ENCODE measurements at places on chromosomes 6 and 20.

DNA sequence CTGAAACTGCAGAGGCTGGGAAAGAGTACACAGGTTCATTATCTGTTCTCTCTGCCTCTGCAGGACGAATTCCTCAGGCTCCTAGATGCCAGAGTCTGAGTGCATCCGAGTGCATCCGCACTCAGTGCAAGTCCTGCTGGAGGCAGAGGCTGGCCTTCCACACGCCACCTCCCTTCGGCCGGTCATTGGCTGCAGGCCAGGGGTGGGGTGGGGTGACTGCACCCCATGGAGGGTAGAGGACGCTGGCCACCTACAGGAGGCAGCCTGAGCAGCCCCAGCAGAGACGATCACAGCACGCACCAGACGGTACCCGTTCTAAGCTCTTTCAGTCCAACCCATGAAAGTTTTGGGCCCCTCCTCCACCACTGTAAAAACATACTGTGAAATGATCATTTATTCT, 11.7 kb downstream of the SFT2D1 start:
- no peak for DNase-seq

- no peak for DNase-seq
Measured at GRCh38 chr6:115554060-115554459, 506.6 kb downstream of the FRK start.

- no peak for DNase-seq
Measured at GRCh38 chr6:14088600-14089192, 28.9 kb upstream of the CD83 start.

DNA sequence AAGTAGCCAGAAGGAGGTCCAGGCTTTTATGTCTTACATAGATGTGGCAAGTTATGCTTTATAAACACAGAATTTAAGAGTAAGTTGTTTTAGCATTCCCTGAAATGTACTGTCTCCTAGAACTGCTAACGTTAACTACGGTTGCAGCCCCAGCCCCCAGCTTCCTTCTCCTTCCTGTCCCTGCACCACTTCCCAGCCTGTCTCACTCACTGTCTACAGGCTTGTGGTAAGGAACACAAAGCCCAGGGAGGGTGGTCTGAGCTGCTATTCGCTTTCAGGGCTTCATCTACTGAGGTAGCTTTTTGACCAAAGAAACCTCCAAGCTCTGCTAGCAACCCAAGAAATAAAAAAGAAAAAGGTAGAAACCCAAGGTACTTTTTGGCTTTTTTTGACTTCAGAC, 35.9 kb downstream of the PCSK2 start:
- DNase-seq = no peak

DNA sequence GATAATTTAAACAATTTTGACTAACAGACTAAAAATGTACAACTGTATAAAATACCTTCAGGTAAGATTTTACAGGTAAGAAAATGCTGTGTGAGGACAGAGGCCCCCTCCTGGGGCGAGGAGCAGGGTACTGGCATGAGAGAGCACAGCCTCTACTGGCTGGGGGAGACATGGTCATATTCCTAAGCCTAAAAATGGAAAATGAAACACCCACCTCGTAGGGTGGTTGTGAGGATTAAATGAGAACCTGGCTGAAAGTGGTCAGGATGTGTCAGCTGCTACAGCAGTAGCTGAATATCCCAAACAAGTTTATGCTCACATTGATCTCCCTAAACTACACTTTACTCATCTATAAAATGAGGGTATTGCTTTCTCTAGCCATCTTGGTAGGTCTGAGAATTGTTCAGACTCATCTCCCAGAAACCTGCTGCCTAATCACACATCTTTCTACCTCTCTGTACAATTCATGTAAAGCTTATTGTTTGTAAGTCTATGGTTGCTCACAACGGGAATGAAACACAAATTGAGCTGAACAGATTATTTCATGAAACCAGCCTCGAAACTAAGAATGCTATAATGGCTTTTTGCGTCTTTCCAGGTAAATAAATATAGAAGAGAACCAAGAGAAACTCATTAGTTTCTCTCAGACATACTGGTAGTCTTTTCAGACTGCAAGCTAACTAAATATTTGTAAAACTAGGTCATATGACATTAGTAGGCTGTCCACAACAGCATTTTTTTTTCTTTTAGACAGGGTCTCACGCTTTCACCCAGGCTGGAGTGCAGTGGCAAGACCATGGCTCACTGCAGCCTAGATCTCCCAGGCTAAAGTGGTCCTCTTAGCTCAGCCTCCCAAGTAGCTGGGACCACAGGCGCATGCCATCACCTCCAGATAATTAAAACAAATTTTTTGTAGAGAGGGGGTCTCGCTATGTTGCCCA, 69.6 kb downstream of the POPDC3 start:
- DNase-seq = no peak

DNA sequence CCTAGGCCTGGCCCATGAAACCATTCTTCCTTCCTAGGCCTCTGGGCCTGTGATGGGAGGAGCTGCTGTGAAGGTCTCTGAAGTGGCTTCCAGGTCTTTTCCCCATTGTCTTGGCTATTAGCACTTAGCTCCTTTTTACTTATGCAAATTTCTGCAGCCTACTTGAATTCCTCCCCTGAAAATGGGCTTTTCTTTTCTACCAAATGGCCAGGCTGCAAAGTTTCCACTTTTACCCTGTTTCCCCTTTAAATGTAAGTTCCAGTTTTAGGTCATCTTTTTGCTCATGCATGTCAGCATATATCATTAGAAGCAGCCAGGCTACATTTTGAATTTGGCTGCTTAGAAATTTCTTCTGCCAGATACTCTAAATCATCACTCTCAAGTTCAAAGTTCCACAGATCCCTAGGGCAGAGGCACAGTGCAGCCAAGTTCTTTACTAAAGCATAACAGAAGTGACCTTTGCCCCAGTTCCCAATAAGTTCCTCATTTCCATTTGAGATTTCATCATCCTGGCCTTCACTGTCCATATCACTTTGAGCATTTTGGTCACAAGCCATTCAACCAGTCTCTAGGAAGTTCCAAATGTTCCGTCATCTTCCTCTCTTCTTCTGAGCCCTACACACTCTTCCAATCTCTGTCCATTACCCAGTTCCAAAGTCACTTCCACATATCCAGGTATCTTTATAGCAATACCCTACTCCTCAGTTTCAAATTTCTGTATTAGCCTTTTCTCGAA, 71.9 kb downstream of the TBC1D7 start:
- no peak for DNase-seq

GRCh38 chr6:162900503-162900902, 172.7 kb downstream of the PACRG start:
- DNase-seq = no peak

- no peak for DNase-seq
Measured at GRCh38 chr20:59572515-59572914, 31.8 kb upstream of the PHACTR3 start.

- no peak for DNase-seq
Measured at GRCh38 chr6:6588064-6588923, at the start of gene LY86. Gene LY86 (plus strand): TSS chr6:6588720. CDS start chr6:6588735, 15 bp downstream.

DNA sequence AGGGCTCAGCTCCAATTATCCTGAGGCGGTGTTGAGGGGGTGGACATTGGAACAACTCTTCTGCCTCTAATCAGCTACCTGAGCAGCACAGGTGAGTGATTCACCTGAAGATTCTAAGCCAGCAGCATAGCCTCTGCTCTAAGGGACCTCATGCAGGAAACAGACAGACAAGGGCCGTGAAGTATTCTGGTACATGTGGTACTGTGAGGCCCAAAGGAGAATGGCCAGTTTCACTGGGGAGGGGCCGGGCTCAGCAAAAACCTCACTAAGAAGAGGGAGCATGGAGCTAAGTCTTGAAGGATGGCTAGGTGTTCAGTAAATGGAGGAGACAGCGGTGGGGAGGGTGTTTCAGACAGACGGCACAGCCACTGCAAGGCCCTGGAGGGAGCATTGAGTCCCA, 58.5 kb upstream of the CCDC167 start:
- DNase-seq = no peak

DNA sequence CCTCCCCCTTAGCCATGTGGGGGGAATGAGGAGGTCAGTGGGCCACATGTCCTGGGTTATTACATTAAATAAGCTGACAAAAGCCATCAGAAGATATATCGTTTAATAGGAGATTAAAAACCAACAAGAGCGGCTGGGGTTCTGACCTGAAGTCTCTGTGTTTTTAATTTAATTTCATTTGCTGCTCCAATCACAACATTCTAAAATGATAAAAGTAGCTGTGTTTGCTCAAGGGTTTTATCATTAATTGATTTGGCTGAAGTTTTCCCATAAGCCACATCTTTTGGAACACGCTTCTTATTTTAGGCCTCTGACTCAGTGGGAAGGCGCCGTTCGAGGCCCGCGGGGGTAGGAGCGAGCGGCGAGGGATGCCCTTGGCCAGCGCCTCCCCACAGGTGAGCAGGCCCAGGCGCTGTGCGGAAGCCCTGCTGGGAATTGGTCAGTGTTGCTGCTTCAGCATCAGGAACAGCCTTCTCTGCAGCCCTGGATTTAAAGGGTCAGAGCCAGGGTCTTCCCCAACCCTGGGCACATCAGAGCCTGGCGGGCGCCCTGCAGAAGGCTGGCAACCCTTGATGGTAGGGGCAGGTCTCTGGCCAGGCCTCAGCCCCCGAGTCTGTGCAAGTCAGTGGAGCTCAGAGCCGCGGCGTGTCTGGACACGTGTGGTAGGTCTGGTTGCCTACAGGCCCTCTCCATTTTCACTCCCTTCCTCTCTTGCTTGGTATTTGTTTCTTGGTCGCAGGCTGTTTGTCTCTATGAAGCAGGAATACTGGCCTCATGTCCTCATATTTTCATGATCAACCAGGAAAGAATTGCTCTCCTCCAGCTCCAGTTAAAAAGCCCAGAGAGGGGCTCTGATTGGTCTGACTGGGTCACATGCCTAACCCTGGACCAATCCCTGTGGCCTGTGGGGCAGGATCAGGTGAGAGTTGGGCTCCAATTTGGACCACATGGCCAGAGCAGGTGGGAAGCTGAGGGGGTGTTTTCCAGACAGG, 30.9 kb upstream of the MLN start:
- no peak for DNase-seq

DNA sequence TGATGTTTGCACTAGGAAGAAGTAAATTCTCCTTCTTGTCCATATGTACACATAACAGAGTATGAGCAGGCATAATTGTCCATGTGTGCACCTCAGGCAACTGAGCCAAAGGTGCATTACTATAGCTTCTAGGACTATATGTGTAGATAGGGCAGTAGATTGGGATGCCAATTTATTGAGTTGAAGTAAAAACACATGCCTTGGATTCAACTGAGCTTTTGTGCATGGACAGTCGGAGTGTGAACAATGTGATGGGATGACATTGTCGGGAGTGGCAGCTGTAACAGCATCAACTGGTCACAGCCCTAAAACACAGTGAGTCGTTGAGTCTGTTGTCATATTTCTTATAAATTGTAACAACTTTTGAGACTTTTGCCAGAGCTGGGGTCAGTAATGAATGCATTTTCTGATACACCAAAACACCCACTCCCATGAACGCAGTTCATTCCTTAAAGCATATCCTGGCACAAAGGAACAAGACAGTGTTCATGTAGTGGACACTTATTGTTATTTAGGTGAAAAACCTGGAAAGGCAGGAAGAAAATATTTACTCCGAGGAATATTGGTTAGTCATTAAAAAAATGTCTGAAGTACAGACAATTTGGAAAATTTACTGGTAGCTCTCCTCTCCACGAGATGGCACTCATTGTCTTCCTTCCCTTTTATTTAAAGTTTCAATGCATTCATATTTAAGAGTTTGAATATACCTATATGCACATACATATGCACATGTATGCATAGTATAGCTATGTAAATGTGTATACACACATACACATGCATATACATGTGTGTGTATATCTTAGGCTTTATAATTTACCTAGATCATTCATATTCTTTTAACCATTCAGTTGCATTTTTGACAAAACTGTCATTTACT, 302.0 kb upstream of the STXBP5 start:
- no peak for DNase-seq

Measured in NCI-H1930 (cell line).